BJ (cell line): ENCODE measurements at places on chromosomes 16 and 17.

DNA sequence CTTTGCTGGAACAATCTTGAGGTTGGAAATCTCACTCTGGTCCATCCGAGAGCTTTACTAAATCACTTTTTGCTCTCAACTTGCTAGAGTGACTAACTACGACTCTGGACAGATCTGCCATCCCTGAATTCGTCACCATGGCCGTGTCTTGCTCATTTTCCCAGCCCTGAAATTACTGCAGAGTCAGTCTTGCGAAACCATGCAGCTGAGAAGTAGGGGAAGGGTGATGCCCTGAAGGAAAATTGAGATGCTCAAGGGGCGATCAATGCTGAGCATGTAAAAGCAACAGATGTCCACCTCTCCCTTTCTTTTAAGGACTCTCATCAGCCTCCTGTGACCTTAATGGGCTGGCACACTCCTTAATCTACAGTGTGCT, 18.8 kb downstream of the PCTP start:
- peak; percentile 36 for DNase-seq

DNA sequence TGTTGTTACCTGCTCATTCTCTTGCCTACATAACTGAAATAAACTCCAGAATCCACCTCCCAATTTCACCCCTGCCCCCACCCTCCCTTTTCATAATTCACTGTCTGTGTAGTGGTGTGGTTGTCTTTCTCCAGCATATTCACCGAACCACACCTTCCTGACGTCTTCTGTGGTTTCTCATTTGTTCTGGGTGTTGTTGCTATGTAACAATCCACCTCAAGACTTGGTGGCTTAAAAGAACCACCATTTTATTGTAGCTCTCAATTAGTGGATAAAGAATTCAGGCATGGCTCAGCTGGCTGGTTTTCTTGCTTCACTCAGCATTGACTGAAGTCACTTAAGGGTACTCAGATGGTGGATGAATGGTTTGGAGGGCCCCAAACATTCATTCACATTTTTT, 229.8 kb downstream of the MAF start:
- DNase-seq, result no peak

- DNase-seq, result no peak
These were observed 1.7 kb downstream of the TBKBP1 start for GRCh38 chr17:47695429-47696376.

DNA sequence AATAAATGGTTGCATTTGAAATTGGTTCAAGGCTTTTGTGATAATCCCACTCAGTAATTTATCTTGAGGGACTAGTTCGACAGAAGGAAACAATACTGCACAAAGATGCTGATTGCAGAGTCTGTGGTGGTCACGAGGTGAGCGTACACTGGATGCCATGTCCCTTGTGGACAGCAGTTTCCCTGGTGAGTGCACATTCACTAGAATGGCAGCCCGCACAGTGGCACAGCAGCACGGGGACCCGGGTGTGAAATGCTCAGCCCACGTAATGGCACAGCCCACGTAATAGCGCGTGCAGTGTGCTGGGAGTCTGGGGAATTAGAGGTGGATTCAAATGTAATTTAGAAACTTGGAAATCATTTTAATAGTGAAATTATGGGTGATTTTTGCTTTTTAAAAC, 154.0 kb downstream of the LGALS9B start:
- DNase-seq, result no peak

DNA sequence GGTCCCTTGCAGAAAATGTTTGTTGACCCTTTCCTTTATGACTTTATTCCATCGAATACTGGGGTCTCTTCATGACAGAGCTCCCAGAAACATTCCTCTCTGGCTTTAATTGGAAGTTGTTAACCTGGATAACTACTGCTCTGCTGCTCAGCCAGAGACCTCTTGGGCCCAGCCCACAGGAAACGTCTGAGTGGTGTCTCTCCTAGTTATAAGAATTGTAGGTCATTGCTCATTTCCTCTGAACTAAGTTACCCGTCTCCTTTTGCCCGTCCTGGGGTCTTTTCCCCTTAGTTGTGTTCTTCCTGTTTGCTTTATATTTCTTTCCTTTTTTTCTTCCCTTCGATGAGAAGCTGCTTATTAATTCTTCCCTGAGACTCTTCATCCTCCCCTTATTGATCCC, 9.0 kb downstream of the MAP2K6 start:
- DNase-seq, result no peak

GRCh38 chr17:73625006-73625405, 19.2 kb downstream of the SDK2 start:
- DNase-seq, result no peak

- DNase-seq, result no peak
These were observed 37.4 kb downstream of the NLRC5 start for GRCh38 chr16:57026778-57027062.

GRCh38 chr17:63542218-63542545, 8.1 kb upstream of the DCAF7 start:
- no peak for DNase-seq

DNA sequence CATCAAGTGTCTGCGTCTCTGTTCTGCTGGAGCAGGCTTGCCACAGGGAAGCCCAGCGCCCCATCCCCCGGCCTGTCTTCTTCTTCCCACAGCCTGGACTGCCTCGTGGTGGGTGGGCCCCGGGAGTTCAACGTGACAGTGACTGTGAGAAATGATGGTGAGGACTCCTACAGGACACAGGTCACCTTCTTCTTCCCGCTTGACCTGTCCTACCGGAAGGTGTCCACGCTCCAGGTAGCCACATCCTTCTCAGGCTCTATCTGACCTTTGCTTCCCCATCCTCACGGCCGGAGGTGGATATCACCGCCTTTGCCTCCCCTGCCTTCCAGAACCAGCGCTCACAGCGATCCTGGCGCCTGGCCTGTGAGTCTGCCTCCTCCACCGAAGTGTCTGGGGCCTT, 29.8 kb upstream of the ITGAX start:
- no peak for DNase-seq

DNA sequence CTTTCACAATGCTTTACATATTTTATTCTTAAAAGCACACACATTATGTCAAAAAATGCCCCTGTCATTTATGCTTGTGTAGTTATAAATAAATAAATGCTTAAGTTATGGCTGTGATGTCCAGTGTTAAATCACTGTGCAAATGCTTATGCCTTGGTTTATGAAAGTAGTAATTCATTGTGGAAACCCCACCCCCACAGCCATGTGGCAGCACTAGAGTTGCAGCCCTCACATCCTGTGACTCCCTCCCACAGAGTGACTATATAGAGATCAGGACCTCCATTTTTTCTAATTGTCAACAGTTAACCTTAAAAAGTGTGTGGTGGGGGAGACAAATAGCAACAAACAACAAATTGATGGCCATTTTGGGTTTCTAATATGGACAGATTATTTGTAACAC, 2.4 kb downstream of the SKAP1 start:
- no peak for DNase-seq

DNA sequence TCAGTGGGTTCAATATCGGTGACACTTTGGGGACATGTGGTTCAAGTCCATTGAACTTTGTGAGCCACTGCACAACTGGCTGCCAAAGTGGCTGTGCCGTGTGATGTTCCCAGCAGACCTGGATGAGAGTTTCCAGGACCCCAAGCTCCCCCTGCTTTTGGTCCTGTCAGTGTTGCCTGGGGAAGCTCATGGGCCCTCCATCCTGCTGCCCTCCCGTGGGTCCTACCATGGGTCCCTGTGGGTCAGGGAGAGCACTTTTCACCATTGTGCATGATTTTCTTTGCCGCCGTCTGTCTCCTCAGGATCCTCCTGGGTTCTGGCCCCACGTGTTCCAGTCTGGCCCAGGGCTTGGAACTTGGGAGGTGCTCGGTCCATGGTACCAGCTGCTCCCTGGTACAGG, 38.1 kb downstream of the LGALS9 start:
- no peak for DNase-seq

- DNase-seq, result no peak
These were observed 59.4 kb downstream of the RGS9 start for GRCh38 chr17:65196617-65197016.

DNA sequence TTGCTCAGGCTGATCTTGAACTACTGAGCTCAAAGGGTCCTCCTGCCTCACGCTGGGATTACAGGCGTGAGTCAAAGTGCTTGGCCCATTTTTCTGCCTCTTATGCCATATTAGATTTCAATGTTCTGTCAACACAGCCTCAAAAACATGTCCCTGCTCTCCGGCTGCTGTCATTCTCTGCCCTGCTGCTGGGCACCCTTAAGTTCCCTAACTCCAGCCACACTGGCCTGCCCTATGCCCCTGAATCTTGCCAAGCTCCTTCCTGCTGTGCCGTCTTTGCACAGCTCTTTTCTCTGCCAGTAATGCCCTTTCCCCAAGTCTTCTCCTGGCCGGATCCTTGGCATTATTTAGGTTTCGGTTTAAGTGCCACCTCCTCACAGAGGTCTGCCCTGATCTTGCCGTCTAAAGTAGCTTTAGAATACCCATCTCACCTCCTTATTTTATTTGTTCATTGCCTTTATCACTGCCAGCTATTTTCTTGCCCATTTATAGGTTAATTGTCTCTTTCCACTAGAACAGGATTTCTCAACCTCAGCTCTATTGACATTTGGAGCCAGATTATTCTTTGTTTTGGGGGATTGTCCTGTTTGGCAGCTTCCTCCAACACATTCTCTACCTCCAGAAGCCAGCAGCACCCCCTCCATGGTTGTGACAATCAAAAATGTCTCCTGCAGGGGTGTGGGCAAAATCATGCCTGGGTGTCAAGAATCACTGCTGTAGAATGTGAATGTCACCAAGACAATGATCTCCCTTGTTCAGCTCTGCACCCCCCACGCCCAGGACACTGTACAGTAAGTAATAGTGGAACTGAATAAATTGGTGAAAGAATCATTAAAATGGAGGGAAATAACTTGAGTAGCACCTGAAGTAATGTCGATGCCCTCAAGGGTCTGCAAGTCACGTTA, 168.2 kb downstream of the CYLD start:
- no peak for DNase-seq

GRCh38 chr17:77473615-77474226, 333.0 kb downstream of the SEC14L1 start:
- no peak for DNase-seq

DNA sequence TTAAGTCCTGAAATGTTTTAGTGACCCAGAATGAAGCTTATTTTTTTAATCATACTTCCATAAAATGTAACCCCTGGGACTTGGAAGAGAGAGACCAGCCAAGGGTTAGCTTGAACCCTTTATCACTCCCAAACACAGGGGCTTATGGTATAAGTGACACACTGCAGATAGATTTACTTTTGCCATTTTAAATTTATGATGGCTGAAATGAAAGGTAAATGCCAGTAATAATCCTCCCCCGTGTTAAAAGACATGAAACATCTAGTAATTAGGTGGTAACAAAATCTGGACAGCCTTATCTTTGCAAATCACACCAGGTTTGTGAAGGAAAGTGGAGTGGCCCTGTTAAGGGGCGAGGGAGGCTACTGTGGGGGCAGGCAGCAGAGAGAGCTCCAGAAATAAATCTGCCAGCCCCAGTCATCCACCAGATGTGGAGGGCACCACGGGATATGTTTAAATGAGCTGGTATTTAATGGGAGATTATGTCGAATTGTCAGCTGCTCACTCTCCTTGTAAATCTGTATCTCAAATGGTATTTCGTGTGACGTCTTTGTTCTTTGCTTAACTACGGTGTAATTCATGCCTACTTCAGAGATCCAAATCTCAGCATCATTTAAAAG, 326.5 kb downstream of the WWOX start:
- DNase-seq, result no peak

- no peak for DNase-seq
These were observed 389.9 kb downstream of the UTP18 start for GRCh38 chr17:51650202-51650601.
